Kasumi-1 (cell line): ENCODE measurements at places on chromosomes 1 and 21.
A peak's percentile ranks its signal among the peaks of the same experiment; 100 is the strongest.

DNA sequence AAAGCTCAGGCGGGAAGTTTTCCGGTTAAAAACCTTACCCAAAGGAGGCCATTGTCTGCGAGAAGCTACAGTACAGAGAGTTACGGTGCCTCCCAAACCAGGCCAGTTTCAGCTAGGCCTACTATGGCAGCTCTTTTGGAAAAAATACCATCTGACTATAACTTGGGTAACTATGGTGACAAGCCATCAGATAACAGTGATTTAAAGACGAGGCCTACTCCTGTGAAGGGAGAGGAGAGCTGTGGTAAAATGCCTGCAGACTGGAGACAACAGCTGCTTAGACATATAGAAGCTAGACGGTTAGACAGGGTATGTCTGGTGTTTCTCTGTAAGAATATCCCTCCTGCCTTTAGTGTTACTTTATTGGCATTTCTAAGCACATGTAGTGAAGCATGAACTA is 165.9 kb downstream of the LRRC40 start:
- no peak for DNase-seq

DNA sequence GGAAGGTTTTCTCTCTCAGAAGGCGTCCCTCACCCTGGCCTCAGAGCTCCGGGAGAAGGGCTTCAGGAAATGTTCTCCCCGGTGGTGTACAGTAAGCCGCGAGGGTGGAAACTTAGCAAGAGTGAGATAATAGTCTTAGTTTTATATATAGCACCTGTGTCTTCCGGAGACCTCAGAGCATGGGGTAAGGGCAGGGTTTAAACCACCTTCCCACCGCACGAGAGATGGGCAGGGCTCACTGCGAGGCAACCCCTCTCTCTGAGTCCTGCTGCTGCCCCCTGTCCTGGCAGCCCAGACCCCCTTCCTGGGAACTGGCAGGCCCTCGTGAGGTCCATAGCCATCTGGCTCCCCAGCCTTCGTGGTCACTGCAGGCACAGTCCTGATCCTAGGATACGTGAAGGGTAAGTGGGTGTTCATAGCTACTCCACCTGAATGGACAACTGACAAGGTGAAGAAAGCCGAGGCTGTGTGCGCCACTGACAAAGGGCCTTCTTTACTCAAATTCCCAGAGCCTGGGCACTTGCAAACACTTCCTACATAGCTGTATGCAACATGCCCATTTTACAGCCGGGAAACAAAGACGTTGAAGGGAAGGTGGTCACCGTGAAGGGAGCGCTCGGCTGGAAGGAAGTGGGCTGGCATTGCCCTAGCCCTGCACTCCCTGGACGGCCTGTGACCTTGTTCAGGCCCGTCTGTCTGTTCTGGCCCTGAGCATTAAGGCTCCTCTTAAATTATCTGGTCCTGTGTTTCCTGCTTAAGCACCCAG is 26.9 kb downstream of the ITPKB start:
- peak; percentile 54 for DNase-seq

GRCh38 chr21:37561506-37561905 is 194.9 kb downstream of the DYRK1A start:
- DNase-seq: no peak

DNA sequence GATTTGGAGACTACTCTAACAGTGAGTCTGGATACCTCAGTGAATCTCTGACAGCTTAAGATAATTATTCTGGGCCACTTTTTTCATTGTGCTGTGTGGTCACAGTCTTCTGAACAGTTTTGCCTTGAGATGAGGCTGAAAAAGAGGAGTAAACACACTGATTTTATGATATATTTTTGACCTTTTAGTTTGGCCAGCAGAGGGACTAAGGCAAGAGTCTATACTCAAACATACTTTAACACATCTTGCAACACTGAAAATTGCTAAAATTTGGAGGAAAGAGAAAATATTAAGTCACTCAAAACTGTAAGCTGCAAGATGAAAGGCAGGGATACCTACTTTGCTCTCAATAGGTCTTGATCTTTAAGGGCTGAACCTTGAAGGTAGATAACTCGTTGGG is 182.7 kb downstream of the KCNT2 start:
- no peak for DNase-seq
